ENCODE measurements at places on chromosomes 13 and 19.

DNA sequence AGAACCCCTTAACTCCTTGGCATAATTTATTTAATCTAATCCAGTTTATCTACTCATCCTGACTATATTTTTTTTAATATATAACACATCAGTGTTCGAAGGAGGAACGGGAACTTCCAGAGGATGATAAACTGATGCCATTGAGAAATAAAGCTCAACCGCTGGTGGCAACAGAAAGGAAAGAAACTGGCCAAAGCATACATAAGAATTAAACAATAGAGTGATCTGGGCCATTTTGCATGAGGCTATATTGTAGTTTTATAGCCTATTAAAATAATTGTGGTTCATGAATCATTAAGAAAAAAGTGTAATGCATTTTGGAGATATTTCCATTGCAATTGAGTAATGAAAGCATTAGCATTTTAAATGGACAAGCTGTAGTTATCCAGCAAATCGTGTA lies 94.2 kb downstream of the FRY start:
- no peak for DNase-seq

DNA sequence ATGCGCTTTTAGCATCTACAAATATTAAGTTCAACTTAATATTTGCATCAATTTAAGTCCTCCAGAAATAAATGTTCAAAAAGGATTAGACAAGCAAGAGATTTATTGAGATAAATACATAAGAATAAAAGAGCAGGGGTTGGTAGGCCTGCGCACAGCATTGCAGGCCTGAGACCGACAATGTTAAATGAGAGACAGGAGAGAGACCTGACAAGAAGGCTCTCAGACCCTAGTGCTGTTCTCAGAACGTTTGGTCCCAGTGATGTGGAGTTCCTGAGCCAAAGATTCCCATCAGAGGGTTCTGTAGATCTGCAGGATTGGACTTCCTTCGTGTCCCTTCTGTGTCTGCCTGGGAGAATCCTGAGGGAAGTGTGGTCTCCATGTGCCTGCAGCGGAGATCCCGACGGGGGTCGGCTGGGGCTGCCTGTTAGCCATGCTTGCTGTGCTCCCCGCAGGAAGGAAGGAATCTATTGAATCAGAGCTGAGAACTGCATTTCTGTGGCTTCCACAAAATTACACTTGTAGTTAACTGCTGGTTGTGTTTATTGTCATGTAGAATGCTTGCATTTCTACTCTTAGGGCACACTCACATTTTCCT lies 369.9 kb upstream of the SLC10A2 start:
- no peak for DNase-seq

DNA sequence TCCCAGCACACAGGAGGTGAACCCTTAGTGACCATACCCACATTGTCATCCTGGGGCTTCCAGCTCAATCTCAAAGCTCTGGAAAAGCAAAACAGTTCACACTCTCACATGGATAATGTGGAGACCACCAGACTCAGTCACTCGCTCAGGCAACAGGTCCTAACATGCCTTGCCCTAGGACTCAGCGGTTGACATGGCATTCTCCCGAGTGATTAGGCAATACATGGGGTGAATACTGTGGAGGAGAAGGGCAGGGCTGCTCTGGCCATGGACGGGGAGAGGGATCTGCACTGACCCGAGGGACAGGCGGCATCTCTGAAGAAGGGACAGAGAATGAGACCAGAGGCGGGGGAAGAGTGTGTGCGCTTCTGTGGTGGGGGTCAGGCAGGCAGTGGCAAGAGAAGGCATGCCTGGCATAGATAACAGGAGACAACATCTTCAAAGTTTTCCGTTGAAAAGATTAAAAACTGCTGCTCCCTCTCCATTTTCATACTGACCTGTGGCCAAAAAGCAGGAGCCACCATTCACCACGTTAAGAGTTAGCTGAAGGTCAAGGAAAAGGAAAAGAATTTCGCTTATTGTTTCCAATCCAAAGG lies 44.5 kb upstream of the EPHX3 start:
- no peak for DNase-seq

- DNase-seq = no peak
Observed at GRCh38 chr13:67100730-67101129, 129.4 kb downstream of the PCDH9 start.

Data from CD4-positive, alpha-beta T cell treated with Interleukin-6 at 100 ng/mL for 8 hours (primary cell).